PC-9 (cell line): ENCODE measurements at places on chromosomes 7 and 10. TPM values are rescaled to one million over a fixed set of nuclear protein-coding genes. Genes with fewer than 3 reads are reported as not detected.

The IGF2BP3 gene
- 132 and 139 TPM in 2 replicates for total RNA-seq

The FANK1 gene
- 21.4 and 24.7 TPM in 2 replicates for total RNA-seq

The EPHB6 gene
- total RNA-seq: 39.2 and 72.9 TPM in 2 replicates

DNA sequence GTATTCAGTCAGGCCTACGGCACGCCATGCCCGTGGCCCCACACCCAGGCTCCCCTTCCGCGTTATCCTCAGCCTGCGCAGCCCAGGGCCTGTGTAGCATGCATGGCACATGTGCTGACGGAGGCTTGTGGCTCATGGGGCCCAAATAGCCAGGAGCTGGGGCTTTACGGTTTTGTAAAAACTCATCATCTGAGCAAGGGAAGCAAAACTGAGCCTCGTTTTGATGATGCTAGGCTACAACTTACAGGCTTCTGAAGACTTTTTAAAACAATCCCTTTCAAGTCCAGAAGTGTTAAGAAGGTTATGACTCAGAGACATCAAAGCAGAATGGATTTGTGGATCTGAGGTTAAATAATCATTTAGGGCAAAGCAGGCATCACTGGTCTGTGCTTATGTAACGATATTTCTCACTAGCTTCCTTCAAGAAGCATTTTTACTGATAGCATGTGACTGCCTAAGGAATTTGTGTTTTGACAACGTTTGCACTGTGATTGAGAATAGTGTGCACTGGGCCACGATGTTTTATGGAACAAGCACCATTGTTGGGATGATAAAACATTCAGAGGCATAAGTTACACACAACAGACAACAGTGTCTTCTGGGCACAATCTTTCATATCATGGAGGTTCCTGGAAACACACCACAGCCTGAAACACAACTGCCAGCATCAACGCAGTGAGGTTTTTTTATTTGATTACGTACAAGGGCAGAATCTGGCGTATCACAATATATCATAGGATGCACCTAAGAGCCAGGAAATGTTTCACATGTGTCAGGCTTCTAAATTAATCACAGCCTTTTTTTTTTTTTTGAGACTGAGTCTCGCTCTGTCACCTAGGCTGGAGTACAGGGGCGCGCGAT, 274.3 kb downstream of the CCDC3 start:
- no peak overlapping the region for H3K4me3 ChIP-seq
- no peaks in the 10 kb centered on the region for H3K27me3 ChIP-seq
- DNase-seq: peak; percentile 77

DNA sequence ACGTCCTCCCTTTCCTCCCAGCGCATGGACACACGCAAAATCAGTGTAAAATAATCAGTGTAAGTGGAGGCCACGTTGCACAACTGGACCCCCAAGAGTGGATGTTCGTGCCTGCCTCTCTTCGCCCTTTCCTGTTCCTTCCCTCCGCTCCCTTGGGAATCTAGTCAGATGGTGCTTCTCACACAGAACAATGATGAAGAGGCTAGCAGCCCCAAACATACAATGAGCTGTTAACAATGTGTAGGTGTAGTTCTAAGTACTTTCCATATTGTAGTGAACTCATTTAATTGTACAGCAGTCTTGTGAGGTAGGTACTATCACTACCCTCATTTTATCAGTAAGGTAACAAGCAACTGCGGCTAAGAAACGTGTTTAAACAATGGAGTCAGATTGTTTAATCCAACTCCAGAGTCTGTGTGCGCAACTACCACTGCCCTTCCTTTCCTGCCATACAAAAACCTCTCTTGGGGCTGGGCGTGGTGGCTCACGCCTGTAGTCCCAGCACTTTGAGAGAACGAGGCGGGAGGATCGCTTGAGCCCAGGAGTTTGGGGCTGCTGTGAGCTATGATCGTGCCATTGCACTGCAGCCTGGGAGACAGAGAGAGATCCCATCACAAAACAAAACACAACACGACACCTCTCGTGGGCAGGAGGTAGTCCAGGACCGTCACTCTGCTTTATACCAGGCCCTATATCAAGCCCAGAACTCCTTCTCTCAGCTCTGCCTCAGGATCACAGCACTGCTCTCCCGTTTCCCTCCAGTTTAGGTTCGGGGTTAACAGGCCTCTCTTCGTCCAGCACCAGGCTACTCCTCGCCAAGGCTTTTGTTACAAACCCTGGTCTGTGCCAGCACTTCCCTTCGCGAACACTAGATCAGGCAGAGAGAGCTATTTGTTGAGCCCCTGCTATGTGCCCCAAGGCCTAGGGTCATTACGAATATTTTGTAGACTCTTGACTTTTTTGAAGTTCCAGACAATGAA, 1.1 kb downstream of the FKBP9 start:
- H3K36me3 ChIP-seq: no peaks in the 10 kb centered on the region
- no peak for DNase-seq
- peaks cover 13% of the 10 kb centered on the region for H3K4me1 ChIP-seq
- no peaks in the 10 kb centered on the region for H3K27me3 ChIP-seq

DNA sequence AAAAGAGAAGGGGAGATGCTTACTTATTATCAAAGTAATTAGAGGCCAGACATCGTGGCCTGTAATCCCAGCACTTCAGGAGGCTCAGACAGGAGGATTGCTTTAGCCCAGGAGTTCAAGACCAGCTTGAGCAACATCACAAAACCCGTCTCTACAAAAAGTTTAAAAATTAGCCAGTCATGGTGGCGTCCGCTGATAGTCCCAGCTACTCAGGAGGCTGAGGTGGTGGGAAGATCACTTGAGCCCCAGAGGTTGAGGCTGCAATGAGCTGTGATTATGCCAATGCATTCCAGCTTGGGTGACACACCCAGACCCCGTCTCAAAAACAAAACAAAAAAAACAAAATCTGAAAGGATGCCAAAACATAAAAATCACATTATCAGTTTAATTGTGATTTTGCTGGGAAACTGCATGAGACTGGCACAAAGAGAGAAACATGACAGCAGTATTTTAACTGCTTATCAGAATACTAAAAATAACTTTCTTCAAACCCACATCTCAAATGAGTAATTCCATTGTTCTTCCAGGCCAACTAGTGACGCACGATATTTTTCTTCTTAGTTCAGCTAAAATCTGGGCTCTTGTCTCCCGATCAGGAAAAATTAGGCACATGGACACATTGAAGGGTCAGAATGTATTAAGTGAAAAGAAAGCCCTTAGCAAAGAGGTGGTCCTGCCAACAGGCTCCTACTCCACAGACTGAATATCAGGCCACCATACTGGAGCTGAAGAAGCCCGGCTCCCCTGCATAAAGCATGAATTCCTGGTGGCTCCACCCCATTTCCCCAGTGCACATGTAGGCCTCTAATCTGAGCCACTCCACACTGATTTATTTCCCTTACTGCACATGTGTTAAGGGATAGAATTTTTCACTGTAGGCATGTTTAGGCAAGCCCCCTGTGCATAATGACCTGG, 9.6 kb upstream of the CCM2 start:
- no peak overlapping the region for H3K27ac ChIP-seq
- no peak for DNase-seq
- H3K27me3 ChIP-seq: no peaks in the 10 kb centered on the region
- H3K4me1 ChIP-seq: peaks cover 11% of the 10 kb centered on the region

DNA sequence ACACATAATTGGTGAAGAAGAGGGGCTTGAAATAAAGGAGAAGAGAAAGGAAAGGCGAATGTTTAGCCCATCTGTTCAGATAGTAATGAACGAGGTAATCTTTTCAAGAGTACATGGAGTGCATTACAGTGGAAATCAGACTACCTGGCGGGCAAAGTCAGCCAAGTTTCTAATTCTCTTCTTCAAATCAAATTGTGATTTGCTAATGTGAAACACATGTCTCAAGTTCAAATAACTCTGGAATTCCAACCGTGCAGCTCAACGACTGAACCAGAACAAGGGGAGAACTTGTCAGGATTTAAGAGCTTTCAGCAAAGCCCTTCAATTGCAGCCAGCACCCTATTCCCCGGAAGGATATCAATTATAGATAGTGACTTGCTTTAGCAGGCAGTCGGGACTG, 216.9 kb downstream of the GLI3 start:
- DNase-seq: no peak
- no peak overlapping the region for H3K27ac ChIP-seq
- H3K36me3 ChIP-seq: no peaks in the 10 kb centered on the region
- H3K4me3 ChIP-seq: no peak overlapping the region
- peaks cover 73% of the 10 kb centered on the region for H3K27me3 ChIP-seq

- no peaks in the 10 kb centered on the region for H3K36me3 ChIP-seq
- peak overlapping the region; percentile 40 for H3K27ac ChIP-seq
- peaks cover 58% of the 10 kb centered on the region for H3K4me1 ChIP-seq
- H3K4me3 ChIP-seq: no peak overlapping the region
Observed at GRCh38 chr10:103800789-103801540, 54.4 kb downstream of the SH3PXD2A start.

- peaks cover 33% of the 10 kb centered on the region for H3K27me3 ChIP-seq
- H3K27ac ChIP-seq: no peak overlapping the region
- no peaks in the 10 kb centered on the region for H3K36me3 ChIP-seq
Observed at GRCh38 chr10:71093531-71093930, 118.8 kb upstream of the UNC5B start.

GRCh38 chr10:102066399-102067088, 1.4 kb downstream of the HPS6 start:
- no peak overlapping the region for H3K27ac ChIP-seq
- H3K27me3 ChIP-seq: no peaks in the 10 kb centered on the region
- H3K4me1 ChIP-seq: 0 out of 2 replicates have a peak, but pooled peaks cover 6% of the 10 kb centered on the region

DNA sequence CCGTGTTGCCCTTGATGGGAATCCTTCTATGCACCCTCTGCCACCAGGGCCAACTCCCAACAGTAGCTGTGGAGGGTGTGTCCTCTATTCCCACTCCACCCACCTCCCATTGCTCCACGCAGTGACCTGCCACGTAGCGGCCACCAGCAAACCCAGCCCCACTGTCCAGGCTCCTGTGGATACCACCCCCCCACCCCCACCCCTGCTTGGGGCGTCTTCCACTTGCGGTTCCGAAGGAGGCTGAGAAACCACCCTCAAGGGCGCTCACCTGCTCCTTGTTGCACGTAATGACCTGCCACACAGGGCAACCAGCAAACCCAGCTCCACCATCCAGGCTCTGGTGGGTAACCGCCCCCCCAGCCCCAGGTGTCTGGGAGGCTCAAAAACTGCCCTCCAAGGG, 72.0 kb downstream of the DIP2C start:
- DNase-seq: no peak
- no peaks in the 10 kb centered on the region for H3K36me3 ChIP-seq
- peaks cover 41% of the 10 kb centered on the region; the same call in 1 of the 2 replicates for H3K27me3 ChIP-seq

DNA sequence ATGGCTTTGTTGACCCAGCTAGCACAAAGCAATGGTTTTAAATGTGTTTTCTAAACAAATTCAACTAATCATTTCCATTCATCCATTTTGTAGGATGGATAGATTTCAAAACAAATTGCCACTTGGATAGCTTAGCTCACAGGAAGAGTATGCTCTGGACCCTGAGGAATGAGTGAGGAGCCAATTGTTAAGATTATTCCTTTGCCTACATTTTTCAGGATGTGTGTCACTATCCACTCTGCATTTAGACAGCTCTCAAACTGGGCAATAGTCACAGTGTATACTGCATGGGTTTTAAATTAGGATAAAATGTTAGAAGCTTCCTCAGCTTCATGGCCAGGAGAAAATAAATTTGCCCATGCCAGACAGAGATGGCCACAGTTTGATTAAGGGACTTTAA, 605.6 kb upstream of the TEX47 start:
- no peaks in the 10 kb centered on the region for H3K36me3 ChIP-seq
- no peak overlapping the region for H3K27ac ChIP-seq
- no peaks in the 10 kb centered on the region for H3K4me1 ChIP-seq
- no peaks in the 10 kb centered on the region for H3K27me3 ChIP-seq
- no peak for DNase-seq
- H3K4me3 ChIP-seq: no peak overlapping the region

- H3K27me3 ChIP-seq: no peaks in the 10 kb centered on the region
- no peaks in the 10 kb centered on the region for H3K36me3 ChIP-seq
- H3K4me3 ChIP-seq: no peak overlapping the region
- no peaks in the 10 kb centered on the region for H3K4me1 ChIP-seq
Observed at GRCh38 chr7:115221456-115221855, 299.6 kb downstream of the MDFIC start.

GRCh38 chr7:114175125-114175524, 239.5 kb upstream of the FOXP2 start:
- no peak for DNase-seq
- no peaks in the 10 kb centered on the region for H3K4me1 ChIP-seq
- no peaks in the 10 kb centered on the region for H3K36me3 ChIP-seq
- H3K27me3 ChIP-seq: no peaks in the 10 kb centered on the region
- H3K4me3 ChIP-seq: no peak overlapping the region
- no peak overlapping the region for H3K27ac ChIP-seq

DNA sequence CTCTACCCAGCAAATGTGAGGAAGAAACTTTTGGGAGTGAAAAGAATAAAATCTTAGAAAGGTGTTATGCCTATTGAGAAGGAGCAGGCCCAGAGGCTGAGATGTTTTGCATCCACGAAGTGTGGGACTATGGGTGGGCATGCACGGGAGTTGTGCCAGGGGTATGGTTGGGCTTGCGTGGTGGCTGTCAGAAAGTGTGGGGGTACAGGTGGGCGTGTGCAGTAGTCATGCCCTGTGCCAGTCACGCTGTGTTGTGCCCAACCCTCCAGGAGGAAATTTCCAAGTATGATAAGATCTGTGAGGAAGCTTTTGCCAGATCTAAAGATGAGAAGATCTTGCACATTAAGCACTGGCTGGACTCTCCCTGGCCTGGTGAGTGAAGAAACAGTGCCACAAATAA, 52.9 kb upstream of the ZMIZ2 start:
- H3K4me1 ChIP-seq: no peaks in the 10 kb centered on the region
- H3K4me3 ChIP-seq: no peak overlapping the region
- H3K27ac ChIP-seq: no peak overlapping the region
- H3K36me3 ChIP-seq: peaks cover 62% of the 10 kb centered on the region

GRCh38 chr7:92527300-92528187, 776 bp downstream of the PEX1 start:
- peak; percentile 52 for DNase-seq
- peak overlapping the region; percentile 95 for H3K4me3 ChIP-seq
- H3K27me3 ChIP-seq: no peaks in the 10 kb centered on the region
- H3K36me3 ChIP-seq: peaks cover 24% of the 10 kb centered on the region
